Hepatic stellate cell (primary cell): ENCODE measurements at places on chromosomes 2 and 18.

DNA sequence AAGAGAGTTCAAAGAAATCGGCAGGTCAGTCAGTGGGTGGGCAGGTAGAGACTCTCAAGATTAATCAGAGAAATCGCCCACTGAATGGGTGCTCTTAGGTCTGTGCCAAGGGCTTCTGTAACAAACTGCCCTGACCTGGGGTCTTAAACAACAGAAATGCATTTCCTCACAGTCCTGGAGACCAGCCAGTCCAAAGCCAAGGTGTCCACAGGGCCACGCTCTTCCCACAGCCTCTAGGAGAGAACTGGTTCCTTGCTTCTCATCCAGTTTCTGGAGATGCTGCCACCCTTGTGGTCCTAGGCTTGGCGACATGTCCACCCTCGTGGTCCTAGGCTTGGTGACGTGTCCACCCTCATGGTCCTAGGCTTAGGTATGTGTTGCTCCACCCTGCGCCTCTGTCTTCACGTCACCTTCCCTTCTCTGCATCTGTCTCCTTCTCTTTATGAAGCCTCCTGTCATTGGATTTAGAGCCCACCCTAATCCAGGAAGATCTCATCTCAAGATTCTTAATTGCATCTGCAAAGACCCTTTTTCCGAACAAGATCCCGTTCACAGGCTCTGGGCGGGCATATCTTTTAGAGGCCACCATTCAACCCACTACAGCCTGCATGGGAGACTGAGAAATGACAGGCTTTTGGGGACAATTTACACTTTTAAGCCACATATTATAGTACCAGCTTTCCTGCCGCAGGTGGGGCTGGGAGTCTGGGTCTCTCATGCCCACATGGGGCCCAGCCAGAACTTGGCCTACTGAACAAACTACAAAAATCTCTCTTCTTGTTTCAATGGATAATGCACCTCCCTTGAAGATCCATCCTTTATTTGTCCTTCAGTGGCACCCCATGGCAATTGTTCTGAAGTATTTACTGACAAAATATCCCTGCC is 161.3 kb downstream of the ASB1 start:
- DNase-seq: no peak

DNA sequence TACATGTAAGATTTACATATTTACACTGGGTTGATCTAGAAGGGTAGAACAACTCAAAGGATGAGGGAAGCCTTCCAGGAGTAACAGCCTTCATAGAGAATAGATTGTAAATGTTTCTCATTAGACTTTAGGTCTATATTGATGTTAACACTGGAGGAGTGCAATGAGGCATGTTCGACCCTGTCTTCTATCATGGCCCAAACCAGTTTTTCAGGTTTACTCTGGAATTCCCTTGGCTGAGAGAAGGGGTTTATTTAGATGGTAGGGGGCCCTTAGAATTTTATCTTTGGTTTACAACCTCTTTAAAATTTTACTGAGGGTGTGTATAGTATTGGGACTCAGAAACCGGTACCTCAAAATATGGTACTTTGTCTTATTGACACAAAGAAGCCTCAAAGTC is 634.9 kb upstream of the PIK3C3 start:
- no peak for DNase-seq

DNA sequence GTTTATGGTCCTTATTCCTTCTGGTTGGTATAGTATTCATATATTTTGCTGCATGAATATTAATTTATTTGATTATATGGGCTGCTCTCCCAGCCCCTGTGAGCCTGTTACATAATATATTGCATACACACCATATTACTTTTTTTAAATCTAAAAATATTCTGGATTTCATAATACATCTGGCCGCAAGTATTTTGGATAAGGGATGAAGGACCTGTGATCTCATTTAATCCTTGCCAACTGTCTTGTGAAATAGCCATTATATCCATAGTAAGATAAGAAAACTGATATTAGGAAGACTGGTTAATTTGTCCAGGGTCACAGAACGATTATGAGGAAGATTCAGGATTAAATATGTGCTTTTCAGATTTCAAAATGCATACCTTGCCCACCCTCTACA is 433.6 kb downstream of the LPIN1 start:
- no peak for DNase-seq

DNA sequence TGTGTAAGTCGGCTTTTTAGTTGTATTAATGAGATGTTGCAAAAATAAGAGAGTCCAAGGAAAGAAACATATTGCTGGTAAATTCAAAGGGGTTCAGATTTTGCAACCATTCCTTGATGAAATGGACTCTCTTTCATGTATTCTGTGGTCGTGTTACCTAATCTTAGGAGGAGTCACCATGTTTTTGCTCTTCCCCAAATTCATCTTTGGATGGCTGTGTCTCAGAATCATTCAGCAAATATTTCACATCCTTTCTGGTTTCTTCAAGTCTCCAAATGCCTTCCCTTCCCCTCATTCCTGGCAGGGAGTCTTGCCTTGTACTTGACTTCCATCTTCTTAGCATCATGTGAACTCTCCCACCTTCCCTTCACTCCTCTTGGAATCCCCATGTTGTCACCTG is 66.1 kb downstream of the PTPRM start:
- no peak for DNase-seq

DNA sequence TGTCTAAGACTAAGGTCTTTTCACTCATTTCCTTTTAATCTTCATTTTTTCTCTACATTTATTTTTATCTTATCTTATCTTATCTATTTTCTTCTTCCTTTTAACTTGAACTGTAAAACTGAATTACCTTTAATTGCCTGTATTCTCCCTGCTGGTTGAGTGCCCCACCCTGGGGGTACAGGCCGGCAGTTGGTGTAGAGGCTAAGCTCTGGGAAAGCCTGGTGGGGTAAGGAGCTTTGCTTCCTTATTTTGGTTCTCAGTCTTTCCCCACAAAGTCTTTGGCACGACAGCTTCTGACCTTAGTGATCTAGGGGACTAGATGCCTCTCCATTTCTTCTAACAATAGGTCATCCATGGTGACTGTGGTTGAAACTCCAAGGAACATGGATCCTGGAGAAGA is 26.8 kb upstream of the HAAO start:
- DNase-seq: no peak
